ENCODE measurements at places on chromosomes 12 and 14.

GRCh38 chr12:87518481-87518880, 510.7 kb downstream of the C12orf50 start:
- DNase-seq: no peak

DNA sequence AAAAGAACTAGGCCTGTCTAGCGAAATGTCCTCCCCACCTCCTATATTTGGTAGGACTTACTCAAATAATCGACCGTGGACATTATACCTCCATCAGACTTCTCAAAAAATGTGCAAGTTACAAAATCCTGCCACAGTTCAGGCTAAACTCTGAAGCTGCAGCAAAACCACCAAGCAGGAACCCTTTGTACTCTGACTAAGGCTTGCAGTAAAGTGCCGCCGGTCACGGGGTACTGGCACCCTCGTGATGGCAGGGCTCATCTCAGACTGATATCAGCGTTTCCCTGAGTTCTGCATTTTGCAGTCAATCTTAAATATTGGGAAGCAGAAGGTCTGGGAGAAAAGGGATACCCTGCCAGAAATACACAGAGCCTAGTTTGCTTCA, 17.1 kb downstream of the SLC11A2 start:
- DNase-seq: peak; percentile 47

DNA sequence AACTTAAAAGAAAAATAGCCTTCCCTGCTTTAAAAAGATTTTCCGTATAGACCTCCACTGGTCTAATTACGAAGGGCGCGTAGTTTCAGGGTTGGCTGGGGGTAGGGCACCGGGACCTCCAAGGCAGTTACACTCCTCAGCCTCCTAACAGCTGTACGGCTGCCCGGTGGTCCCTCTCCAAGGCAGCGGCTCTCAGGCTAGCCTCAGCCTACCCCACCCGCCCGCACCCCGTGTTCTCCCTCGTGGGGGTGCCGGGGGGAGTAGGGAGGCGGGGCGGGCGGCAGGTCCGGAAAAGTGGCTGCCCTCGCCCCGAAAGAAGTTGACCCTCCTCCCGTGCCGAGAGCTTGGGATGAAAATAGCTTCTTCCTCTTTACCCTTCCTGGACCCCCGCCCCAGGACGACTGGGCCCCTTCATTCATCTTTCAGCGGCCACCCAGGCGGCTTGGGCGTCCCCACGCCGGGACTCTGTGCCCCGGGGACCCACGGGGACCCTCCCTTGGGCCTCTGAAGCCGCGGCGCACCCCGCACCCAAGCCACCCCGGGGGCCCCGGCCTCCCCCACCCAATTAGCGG, 991 bp upstream of the RCOR1 start:
- peak; percentile 57 for DNase-seq

GRCh38 chr14:33592297-33592696, 358.6 kb downstream of the EGLN3 start:
- DNase-seq: peak; percentile 55

DNA sequence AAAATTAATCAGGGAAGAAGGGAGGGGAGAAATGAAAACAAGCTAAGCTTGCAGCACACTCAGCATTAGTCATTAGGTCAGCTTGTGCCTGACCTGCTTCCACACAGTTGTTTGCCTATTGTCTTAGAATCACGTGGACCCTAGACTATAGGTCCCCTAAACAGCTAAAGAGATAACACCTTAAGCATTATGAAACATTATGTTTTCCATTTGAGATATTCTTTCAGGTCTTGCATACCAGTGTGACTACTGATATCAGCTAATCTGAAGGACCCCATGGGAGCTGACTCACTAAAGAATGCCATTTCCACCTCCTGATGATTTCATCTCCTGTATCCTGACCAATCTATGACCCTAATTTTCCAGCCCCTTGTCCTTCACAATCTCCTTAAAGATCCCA, 154.1 kb upstream of the FUT8 start:
- peak; percentile 84 for DNase-seq

DNA sequence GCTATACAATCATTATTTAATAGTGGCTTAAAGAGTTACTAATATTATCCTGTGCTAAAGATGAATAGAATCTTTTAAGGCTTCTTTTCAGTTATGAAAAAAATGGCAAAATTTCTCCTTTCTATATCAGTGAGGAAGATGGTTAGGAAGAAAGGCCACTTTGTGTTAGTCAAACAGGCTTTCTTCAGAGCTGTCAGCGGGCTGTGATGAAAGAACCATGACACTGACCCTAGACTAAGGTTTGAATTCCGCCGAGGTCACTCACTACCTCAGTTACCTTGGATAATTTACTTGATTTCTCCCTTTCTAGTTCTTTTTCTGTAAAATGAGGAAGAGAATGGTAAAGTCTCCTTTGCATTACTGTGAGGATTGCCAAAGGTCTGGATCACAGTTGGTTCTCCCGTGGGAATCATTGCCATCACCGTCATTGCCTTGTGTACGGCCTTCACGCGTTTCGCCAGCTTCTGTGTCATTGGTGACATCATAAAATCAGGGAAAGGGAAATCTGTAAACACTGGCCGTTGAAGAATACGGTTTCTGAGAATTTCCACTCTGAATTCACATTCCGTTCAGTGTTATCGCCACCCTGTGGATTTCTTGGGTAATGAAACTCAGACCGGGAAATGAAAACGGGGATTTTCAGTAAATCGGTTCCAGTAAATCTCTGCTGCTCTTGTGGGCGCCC, 26.7 kb upstream of the YBX3 start:
- DNase-seq: peak; percentile 86

DNA sequence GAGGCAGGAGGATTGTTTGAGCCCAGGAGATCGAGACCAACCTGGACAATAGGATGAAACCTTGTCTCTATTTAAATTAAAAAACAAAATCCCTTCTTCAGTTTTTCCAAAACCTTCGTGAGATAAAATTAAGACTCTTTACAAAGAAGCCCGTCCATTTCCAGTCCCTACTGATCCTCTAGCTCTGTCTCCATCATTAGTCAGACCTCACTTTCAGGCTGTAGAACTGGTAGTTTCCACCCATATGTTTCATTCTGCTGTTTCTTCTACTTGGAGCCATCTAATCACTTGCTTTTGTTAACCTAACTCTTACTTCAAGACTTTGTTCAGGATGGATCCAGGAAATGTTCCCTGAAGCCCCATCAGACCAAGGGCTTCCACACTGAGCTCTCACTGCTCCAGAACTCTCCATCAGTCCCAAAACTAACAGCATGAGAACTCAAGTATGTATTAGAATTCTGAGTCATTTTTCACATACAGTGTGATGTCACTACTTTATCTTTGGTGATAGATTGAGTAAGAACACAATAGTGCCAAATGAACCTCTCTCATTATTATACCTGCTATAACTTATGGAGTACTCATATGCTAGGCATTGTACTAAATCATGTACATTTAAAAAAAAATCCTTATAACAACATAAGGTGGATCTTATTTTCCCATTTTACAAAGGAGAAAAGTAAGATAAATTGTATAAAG, 90.8 kb downstream of the PRICKLE1 start:
- DNase-seq: no peak

GRCh38 chr12:93186621-93187020, 191.1 kb upstream of the NUDT4 start:
- DNase-seq: no peak

GRCh38 chr12:4011597-4011996, 138.4 kb upstream of the PARP11 start:
- DNase-seq: no peak
